Left cardiac atrium (tissue), 4 donors: ENCODE measurements at places on chromosomes 16 and 17. TPM values are rescaled to one million over a fixed set of nuclear protein-coding genes. Genes with fewer than 3 reads are reported as not detected.

- no peak for DNase-seq
Observed at GRCh38 chr16:26569793-26570192, 496.9 kb upstream of the C16orf82 start.

DNA sequence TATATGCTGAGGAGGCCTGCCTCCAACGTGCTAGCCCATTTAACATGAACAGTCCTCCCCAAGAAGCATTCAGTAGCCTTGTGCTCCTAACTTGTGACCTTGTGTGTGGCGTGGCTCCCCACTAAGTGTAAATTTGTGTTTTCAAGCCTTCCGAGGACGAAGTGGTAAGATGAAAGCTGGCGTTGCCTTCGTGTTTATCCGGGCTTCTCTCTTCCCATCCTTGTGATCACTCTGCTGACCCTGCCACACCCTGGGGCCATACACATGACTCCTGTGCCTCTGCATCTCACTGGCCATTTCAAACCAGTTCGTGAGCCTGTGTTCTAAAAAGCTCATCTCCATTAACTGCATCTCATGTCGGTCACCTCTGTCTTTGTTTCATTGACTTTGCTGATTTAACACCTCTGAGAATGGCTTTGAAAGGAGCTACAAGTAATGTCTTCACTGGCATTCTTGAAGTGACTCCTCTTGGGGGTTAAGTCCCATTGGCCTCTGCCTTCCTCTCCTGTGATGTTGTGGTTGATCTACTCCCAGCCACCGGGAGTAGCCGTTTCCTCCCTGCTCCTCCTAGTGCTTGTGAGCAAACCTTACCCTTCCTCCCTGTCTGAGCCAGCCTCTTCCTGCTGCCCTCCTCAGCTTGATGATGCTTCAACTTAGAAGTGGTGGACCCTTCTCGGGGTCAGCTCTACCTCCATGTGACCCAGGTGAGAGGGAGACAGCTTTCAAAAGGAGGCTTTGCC, 27.4 kb upstream of the NAGLU start:
- DNase-seq, result no peak

DNA sequence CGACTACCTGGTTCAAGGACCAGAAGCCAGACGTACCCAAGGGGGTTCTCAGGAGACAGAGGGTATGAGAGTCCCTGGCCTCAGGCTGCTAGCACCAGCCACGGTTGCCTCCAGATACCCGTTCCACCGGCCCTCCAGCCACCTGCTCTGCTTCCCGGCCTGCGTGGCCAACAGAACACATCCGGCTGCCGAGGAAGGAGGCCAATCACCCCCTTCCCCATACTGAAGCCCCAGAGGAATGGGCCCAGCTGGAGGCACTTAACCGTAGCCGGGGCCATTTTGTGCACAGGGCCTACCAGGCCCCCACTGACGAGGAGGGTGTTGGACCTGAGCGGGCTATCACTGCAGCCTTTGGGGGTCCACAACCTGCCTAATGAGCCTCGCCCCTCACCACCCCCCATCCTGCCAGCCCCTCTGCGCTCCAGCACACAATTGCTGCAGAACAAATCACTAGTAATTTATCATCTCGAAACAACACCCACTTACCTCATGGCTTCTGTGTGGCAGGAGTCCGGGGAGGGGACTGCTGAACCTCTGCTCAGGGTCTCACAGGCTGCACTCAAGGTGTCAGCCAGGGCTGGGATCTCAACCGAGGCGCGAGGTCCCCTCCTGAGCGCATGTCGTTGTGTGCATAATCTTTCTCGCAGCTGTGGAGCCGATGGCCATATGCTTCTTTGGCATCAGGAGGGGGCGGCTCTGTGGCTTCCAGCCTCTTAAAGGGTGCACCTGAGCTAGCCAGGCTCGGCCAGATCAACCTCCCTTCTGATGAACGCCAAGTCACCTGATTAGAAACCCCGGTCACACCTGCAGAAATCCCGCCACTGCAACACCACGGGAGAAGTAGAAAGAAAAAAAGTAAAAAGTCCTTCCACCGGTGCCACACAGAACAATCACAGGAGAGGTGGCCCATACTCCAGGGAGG, 10.1 kb upstream of the KREMEN2 start:
- no peak for DNase-seq

GRCh38 chr16:57462209-57462977, at the start of gene POLR2C:
Gene POLR2C, plus strand, starts transcription at chr16:57462679. Its CDS starts 46 bp downstream, at chr16:57462725.
- peak; percentile 91 for DNase-seq

GRCh38 chr16:77784441-77785372, 3.7 kb upstream of the VAT1L start:
- no peak for DNase-seq

- DNase-seq, result no peak
Observed at GRCh38 chr17:29212094-29212631, 32.0 kb upstream of the MYO18A start.

ZG16 gene
- total RNA-seq, result not detected

OR3A2 gene
- total RNA-seq, result 0.71 TPM
